ENCODE measurements at places on chromosomes 6 and 20. TPM values are rescaled to one million over a fixed set of nuclear protein-coding genes. Genes with fewer than 3 reads are reported as not detected.

PNLDC1 gene
- not detected for total RNA-seq

ZNF391 gene
- 2.9 TPM for total RNA-seq

MEI4 gene
- 0.82 TPM for total RNA-seq

GRCh38 chr6:70103798-70104197, 199.1 kb downstream of the COL9A1 start:
- DNase-seq = no peak

DNA sequence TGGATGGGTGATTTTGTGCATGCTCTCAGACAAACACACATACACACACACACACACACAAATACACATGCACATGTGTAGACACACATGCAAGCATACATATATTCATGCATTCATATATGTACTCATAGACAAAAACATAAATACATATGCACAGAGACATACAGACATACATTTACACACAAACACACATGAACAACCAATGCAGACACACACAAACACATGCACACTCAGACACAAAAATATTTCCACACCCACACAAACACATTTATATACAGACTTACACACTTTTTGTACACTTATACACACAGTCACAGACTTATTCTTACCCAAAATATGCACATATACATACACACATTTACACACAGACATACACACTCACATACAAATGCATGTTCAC, 94.9 kb upstream of the NKX2-2 start:
- no peak for DNase-seq

GRCh38 chr6:34553750-34554149, 2.4 kb downstream of the SPDEF start:
- no peak for DNase-seq

GRCh38 chr20:19881080-19881840, 123.2 kb downstream of the RIN2 start:
- DNase-seq = no peak
